NCI-H1930 (cell line): ENCODE measurements at places on chromosomes 7 and 10.

GRCh38 chr7:100632951-100633717, 8.2 kb downstream of the TFR2 start:
- peak; percentile 30 for DNase-seq

- no peak for DNase-seq
Observed at GRCh38 chr7:103343758-103344452, 662 bp downstream of the DNAJC2 start.

DNA sequence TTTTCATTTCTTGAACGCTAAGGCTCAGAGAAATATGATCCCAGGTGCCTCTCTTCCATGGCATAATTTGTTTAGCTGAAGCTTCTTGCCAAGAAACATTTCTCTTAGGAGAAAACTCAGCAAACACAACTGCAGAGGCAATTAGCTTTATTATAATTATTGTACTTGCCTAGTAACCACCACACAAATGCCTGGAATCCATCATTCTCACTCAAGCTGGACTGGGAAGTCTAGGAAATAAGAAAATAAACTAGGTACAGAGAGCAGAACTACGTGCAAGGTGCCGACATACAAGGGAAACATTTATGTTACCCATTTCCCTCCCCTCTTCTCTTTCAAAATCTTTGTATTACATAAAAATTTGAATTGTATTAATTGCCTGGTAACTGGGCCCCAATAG, 15.1 kb downstream of the SLC35B4 start:
- DNase-seq, result no peak

DNA sequence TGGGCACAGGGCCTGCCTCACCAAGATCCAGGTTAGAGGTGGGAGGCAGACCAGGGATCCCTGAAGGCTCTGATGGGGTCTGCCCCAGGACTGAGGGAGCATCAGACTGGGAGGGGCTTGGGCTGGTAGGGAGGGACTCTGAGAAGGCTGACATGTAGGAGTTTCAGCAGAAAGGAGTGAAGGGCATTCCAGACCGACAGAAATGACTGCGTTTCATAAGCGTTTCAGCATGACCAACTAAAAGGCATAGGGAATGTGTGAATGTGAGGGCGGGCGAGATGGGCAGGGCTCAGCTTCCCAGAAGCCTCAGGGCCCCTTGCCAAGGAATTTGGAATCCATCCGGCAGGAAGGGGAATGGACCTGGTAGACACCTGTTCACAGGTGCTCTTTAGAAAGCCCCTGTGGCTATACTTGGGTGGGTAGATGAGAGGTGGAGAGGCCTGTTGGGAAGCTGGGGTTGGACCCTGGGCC, 24.9 kb upstream of the SLC29A3 start:
- DNase-seq, result no peak

DNA sequence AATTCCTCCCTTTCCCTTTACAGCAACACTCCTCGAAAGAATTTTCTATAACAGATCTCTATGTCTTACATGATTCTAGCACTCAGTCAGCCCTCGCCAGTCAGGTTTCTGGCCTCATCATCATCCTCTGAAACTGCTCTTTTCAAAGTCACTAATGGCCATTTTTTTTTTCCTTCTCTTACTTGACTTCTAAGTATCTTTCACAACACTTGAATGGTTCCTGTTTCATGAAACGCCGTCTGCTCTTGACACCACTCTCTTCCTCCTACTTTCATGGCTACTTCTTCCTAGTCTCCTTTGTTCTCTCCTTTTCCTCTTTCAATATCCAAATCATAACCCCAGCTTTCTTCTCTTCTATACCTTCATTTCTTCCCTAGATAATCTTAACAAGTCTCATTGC, 100.5 kb upstream of the NRP1 start:
- DNase-seq, result no peak
